ENCODE measurements at places on chromosomes 12 and 14.

- no peak for DNase-seq
These were observed 28.6 kb downstream of the PRDM4 start for GRCh38 chr12:107732365-107732764.

- no peak for DNase-seq
These were observed 1135.8 kb downstream of the BCL11B start for GRCh38 chr14:98136012-98136789.

DNA sequence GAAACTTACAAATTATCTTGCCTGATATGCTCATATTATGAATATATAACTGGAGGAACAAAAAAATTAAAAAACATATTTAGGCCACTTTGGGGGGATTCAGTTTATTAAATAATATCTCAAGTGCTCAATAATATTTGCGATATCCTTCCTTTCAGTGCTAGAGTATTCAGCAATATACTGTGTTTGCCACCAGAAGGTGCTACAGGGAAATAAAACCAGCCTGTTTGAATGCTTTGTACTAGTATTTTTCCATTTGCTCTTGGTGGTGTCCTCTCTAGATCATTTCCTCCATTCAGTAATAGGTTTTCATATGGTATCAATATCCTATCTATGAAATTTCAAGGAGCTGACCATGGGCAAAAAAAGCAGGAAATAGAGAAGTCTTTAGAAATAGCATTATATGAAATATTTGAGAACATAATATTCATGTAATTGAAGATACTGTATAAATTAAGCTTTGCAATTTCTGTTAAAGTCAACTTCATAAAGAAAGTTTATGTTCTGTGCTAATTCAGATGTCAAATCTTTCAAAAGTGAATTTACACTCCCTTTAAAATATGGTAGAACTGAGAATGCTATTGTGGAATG, 106.2 kb upstream of the NAV3 start:
- DNase-seq, result peak; percentile 22

GRCh38 chr14:68245146-68246073, 425.8 kb downstream of the RAD51B start:
- no peak for DNase-seq

DNA sequence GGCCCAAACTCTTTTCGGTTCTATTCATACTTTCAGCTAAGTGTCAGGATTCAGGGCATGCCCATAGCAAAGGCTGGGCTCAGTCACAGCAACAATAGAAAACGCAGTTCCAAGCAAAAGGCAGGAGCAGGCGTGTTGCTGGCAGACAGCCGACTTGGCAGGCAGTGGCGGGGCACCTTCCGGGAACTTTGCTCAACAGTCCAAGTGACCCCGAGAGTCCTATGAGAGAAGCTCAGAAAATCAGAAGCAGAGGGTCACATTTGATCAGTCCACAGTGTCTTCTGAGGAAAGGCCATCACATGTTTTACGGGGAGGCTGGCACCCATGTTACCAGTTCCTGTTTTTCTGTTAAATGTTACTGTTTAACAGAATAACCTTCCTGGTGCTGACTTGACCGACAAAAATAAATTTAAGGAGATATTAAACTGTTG, 115.0 kb downstream of the DACT1 start:
- peak; percentile 69 for DNase-seq

- DNase-seq, result no peak
These were observed 30.5 kb downstream of the ANAPC7 start for GRCh38 chr12:110373025-110373424.

GRCh38 chr12:124555168-124556073, 12.0 kb downstream of the NCOR2 start:
- no peak for DNase-seq

GRCh38 chr12:82963956-82964355, 277.2 kb downstream of the TMTC2 start:
- DNase-seq, result no peak

- peak; percentile 64 for DNase-seq
These were observed 24.9 kb downstream of the SLC6A12 start for GRCh38 chr12:188910-189621.

DNA sequence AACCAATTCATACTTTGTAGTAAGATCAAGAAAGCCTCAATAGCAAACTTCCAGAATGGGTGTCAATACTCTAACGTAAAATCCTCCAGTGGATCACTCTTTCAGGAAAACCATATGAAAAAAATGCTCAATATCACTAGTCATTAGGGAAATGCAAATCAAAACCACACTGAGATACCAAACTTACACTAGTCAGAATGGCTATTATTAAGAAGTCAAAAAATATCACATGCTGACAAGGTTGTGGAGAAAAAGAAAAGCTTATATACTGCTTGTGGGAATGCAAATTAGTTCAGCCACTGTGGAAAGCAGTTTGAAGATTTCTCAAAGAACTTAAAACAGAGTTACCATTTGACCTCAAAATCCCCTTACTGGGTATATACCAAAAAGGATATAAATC, 49.5 kb upstream of the ATXN7L3B start:
- DNase-seq, result no peak

DNA sequence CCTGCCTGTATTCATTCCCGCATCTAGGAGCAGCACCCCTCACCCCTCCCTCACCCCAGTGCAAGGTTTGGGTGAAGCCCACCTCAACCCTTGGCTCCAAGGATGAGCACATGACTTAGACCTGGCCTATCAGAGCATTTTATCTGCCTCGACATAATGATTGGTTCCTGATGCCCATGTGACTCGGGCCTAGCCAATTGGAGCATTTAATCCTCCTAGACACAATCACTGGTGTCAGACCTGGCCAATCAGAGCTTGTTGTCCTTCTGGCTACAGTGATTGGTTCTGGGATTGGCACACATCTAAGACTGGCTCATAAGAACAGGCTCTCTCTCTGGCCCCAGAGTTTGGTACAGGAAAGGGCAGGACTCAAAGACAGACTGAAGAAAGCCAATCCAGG, 73.1 kb upstream of the MYL2 start:
- no peak for DNase-seq

Measured in kidney tubule cell (primary cell).